ENCODE measurements at places on chromosomes 3 and 15.
A peak's percentile ranks its signal among the peaks of the same experiment; 100 is the strongest.

- no peak overlapping the region for H3K4me3 ChIP-seq
- no peak overlapping the region for H3K27ac ChIP-seq
- no peak for DNase-seq
- H3K27me3 ChIP-seq, result no peaks in the 10 kb centered on the region
- no peaks in the 10 kb centered on the region for H3K36me3 ChIP-seq
- H3K4me1 ChIP-seq, result peaks cover 8% of the 10 kb centered on the region
Observed at GRCh38 chr15:31283043-31283442, 43.6 kb upstream of the KLF13 start.

GRCh38 chr15:78054518-78054917 lies 23.0 kb downstream of the TBC1D2B start:
- no peaks in the 10 kb centered on the region for H3K27me3 ChIP-seq
- peak overlapping the region; percentile 42 for H3K27ac ChIP-seq
- DNase-seq, result no peak
- peaks cover 18% of the 10 kb centered on the region for H3K36me3 ChIP-seq
- peaks cover 93% of the 10 kb centered on the region for H3K4me1 ChIP-seq

DNA sequence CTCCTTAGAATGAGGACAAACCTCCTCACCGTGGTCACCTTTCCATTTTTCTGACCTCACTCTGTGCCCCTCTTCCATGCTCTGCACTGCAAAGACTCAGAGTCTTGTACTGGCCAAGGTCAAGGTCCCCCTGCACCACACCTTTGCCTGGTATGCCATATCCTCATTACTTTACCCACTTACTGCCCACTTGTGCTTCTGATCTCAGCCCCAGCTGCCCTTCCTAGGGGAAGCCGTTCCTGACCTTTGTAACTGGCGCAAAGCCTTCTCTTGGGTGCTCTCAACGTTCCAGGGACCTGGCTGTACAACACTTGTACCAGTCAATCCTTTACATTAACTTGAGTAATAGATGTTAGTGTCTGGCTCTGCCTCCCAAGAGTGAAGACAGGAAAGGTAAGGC lies 256.0 kb downstream of the SV2B start:
- no peaks in the 10 kb centered on the region for H3K27me3 ChIP-seq
- no peak overlapping the region for H3K4me3 ChIP-seq
- no peak overlapping the region for H3K27ac ChIP-seq
- DNase-seq, result no peak
- H3K4me1 ChIP-seq, result no peaks in the 10 kb centered on the region
- no peaks in the 10 kb centered on the region for H3K36me3 ChIP-seq

- no peaks in the 10 kb centered on the region for H3K36me3 ChIP-seq
- no peak overlapping the region for H3K4me3 ChIP-seq
- DNase-seq, result no peak
- H3K27me3 ChIP-seq, result no peaks in the 10 kb centered on the region
- H3K4me1 ChIP-seq, result no peaks in the 10 kb centered on the region
Observed at GRCh38 chr3:78734048-78734637, 1033.7 kb downstream of the ROBO1 start.

GRCh38 chr15:44775953-44776352 lies 39.6 kb downstream of the TRIM69 start:
- H3K27me3 ChIP-seq, result no peaks in the 10 kb centered on the region
- no peaks in the 10 kb centered on the region for H3K36me3 ChIP-seq
- H3K27ac ChIP-seq, result no peak overlapping the region
- no peak overlapping the region for H3K4me3 ChIP-seq
- no peak for DNase-seq

- no peaks in the 10 kb centered on the region for H3K36me3 ChIP-seq
- no peak overlapping the region for H3K4me3 ChIP-seq
- H3K27ac ChIP-seq, result no peak overlapping the region
- DNase-seq, result no peak
Observed at GRCh38 chr3:89584398-89584797, 477.0 kb downstream of the EPHA3 start.

DNA sequence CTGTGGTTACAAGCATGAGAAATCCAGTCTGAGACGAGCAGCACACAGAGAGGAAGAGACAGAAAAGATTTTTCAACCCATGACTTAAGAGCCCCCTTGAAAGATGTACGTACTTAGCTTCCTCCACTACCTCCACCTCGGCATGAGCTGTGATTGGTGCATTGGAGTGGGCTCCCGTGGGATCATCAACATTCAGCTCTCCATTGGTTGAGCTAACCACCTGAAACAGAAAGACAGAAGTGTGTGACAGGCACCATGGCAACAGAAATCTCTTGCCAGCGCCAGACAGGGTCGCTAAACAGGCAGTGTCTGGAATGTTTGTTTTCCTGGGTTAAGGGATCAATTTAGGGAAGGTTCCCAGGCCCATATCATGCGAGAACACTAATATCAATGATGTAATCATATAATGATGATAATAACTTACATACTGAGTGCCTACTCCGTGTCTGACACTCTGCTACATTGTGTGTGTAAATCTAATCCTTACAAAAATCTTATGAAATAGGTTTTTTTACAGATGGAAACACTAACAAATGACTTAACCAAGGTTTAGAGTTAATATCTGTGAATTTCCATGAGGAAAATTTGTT lies 17.5 kb upstream of the PPIB start:
- peaks cover 43% of the 10 kb centered on the region for H3K36me3 ChIP-seq
- no peaks in the 10 kb centered on the region for H3K27me3 ChIP-seq
- DNase-seq, result no peak
- H3K4me1 ChIP-seq, result no peaks in the 10 kb centered on the region
- H3K4me3 ChIP-seq, result no peak overlapping the region
- no peak overlapping the region for H3K27ac ChIP-seq

DNA sequence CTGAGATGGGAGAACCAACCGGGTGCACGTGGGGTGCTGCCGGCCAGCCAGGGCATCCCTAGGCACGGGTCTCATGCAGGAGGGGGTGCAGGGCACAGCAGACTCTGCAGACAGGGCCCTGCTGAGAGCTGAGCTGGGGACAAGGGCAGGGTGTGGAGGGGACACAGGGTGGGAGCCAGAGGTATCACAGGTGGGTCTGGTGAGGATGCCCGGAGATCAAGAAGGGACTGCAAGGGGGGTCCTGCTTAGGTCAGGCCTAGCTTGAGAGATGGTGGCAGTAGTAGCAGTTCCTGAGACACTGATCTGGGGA lies 39.5 kb upstream of the PRR23E start:
- H3K36me3 ChIP-seq, result no peaks in the 10 kb centered on the region
- H3K27ac ChIP-seq, result no peak overlapping the region
- H3K27me3 ChIP-seq, result no peaks in the 10 kb centered on the region
- DNase-seq, result no peak

DNA sequence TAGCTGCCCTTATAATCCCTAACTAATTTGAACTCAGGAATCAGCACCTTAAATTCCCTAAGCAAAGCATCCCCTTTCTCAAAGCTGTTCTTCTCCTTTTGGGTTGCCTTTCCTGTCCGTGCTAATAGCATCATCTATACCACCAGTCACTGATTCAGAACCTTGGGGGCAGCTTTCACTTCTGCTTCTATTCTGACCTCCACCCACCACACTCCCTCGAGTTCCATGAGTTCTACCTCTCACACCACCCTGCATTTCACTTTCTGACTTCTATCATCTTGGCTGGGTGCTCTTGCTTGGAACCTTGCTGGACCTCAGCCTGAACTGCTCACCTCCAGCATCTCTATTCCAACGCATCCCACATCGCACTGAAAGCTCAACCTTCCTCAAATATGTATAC lies 55.4 kb upstream of the KCNMB2 start:
- H3K36me3 ChIP-seq, result no peaks in the 10 kb centered on the region
- peaks cover 2% of the 10 kb centered on the region for H3K27me3 ChIP-seq
- no peaks in the 10 kb centered on the region for H3K4me1 ChIP-seq
- H3K27ac ChIP-seq, result no peak overlapping the region

- no peak for DNase-seq
- H3K27ac ChIP-seq, result no peak overlapping the region
- H3K4me1 ChIP-seq, result no peaks in the 10 kb centered on the region
- H3K4me3 ChIP-seq, result no peak overlapping the region
Observed at GRCh38 chr3:180855364-180855763, 57.1 kb upstream of the FXR1 start.

- H3K27ac ChIP-seq, result no peak overlapping the region
- no peaks in the 10 kb centered on the region for H3K27me3 ChIP-seq
- no peak for DNase-seq
- no peaks in the 10 kb centered on the region for H3K36me3 ChIP-seq
Observed at GRCh38 chr3:54773271-54773670, 154.6 kb downstream of the LRTM1 start.

DNA sequence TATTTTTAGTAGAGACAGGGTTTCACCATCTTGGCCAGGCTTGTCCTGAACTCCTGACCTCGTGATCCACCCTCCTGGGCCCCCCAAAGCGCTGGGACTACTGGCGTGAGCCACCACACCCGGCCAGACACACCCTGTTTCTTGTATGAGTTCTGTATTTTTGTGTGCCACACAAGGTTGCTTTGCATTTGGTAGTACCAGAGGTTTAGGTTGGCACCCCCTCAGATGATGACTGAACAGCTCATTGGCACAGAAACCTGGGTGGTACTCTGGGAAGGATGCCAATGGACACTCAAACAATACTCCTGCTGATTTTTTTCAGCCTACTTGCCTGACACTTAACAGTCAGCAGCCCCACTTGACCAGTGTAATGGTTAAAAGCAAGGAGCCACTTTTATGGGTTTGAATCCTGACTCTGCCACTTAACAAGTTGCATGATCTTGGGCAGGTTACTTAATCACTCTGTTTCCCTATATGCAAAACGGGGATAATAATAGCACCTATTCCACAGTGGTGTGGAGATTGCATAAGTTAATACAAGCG lies 39.2 kb upstream of the BCL2A1 start:
- no peaks in the 10 kb centered on the region for H3K4me1 ChIP-seq
- no peak overlapping the region for H3K27ac ChIP-seq
- DNase-seq, result no peak
- no peaks in the 10 kb centered on the region for H3K27me3 ChIP-seq
- H3K36me3 ChIP-seq, result no peaks in the 10 kb centered on the region
- no peak overlapping the region for H3K4me3 ChIP-seq

DNA sequence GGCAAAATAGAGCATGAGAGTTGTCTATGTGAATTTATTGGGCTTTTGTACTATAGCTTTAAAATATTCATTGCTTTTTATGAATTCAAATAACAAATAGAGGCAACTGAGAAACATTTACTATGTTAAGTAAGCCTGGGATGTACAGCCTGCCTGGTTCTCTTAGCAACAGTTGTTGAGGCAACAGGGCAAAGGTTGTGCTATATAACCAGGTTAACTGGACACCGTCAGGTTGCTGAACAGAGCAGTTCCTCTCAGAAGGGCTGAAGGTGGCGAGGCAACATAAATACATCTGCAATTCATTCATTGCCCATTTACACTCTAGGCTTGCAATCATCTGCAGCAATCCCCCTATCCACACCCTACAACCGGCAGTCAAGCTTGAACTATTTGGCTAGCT lies 78.2 kb downstream of the GTF2E1 start:
- no peak for DNase-seq
- no peaks in the 10 kb centered on the region for H3K36me3 ChIP-seq
- H3K4me3 ChIP-seq, result no peak overlapping the region
- H3K27me3 ChIP-seq, result no peaks in the 10 kb centered on the region
- H3K27ac ChIP-seq, result no peak overlapping the region

DNA sequence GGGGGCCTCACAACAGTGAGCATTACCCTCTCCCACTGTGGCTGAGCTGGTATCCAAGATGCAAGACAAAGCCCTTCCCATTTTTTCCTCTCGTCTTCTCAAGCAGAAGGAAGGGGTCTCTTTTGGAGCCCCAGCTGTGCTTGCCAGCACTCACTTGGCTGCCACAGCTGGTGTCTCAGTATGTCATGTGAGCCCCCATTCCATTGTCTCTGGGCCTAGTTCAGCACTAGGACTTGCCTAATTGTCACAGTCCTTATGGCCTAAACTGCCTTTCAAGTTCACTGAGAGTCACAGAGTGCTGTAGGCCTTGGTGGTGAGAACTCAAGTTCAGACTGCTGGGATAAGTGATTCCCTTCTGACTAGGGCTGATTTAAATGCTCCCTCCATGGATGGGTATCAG lies 89.8 kb downstream of the ARHGEF26 start:
- no peaks in the 10 kb centered on the region for H3K36me3 ChIP-seq
- H3K27ac ChIP-seq, result no peak overlapping the region
- H3K27me3 ChIP-seq, result peaks cover 4% of the 10 kb centered on the region
- no peaks in the 10 kb centered on the region for H3K4me1 ChIP-seq
- no peak overlapping the region for H3K4me3 ChIP-seq

- H3K27me3 ChIP-seq, result no peaks in the 10 kb centered on the region
- DNase-seq, result no peak
- no peaks in the 10 kb centered on the region for H3K4me1 ChIP-seq
- no peaks in the 10 kb centered on the region for H3K36me3 ChIP-seq
- H3K4me3 ChIP-seq, result no peak overlapping the region
Observed at GRCh38 chr3:74897006-74897405, 282.5 kb upstream of the CNTN3 start.

DNA sequence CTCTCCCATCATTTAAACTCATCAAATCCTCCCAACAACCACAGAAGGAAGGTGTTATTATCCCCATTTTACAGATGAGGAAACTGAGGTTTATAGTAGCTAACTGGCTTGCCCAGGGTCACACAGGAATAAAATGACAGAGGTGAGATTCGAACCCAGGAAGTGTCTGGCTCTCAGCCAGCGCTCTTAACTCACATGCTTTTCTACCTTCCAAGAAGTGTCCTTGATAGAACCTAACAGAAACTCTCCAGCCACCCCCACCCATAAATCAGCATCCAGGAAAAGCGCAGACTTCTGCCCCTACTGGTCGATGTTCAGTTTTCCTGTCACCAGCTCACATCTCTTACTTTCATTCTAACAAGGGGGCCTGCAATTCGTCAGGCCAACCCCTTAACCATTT lies 51.7 kb downstream of the SPATA12 start:
- H3K27ac ChIP-seq, result no peak overlapping the region
- no peaks in the 10 kb centered on the region for H3K36me3 ChIP-seq
- no peaks in the 10 kb centered on the region for H3K4me1 ChIP-seq
- DNase-seq, result no peak
- H3K4me3 ChIP-seq, result no peak overlapping the region
- peaks cover 1% of the 10 kb centered on the region for H3K27me3 ChIP-seq

DNA sequence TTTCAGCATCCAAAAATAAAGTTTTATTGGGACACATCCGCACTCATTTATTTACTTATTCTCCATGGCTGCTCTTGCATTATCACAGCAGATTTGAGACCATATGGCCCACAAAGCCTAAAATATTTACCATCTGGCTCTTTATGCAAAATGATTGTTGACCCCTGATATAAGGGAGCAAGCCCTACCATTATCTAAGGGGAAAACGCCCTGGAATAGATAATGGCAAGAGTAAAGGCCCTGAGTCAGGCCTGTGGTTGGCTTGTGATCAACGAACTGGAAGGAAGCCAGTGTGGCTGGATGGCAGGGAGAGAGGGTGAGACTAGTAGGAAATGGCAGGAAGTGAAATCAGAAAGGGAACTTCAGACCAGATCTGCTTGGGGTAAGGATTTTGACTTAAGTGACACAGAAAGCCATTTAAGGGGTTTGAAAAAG lies 24.6 kb upstream of the DMXL2 start:
- no peaks in the 10 kb centered on the region for H3K27me3 ChIP-seq
- H3K4me3 ChIP-seq, result no peak overlapping the region
- no peak overlapping the region for H3K27ac ChIP-seq
- no peaks in the 10 kb centered on the region for H3K4me1 ChIP-seq
- H3K36me3 ChIP-seq, result no peaks in the 10 kb centered on the region

GRCh38 chr3:37174532-37175126 lies at the start of gene LRRFIP2:
TSS of gene LRRFIP2 (minus strand) at chr3:37174582. CDS start at chr3:37148983, 25,599 bp downstream.
- peak within 1 kb of the TSS; percentile 79 for H3K4me3 ChIP-seq
- H3K4me1 ChIP-seq, result peaks cover 11% of the 10 kb centered on the region
- no peak within 1 kb of the TSS for H3K27ac ChIP-seq
- H3K27me3 ChIP-seq, result no peaks in the 10 kb centered on the region

GRCh38 chr15:95131131-95131556 lies 899.8 kb downstream of the MCTP2 start:
- H3K27ac ChIP-seq, result no peak overlapping the region
- H3K4me3 ChIP-seq, result no peak overlapping the region
- H3K36me3 ChIP-seq, result no peaks in the 10 kb centered on the region
- no peaks in the 10 kb centered on the region for H3K27me3 ChIP-seq
- H3K4me1 ChIP-seq, result no peaks in the 10 kb centered on the region
